ENCODE measurements at places on chromosomes 5 and 9.

GRCh38 chr9:136711751-136712689 lies at the start of gene DIPK1B:
Gene DIPK1B, plus strand, starts transcription at chr9:136712572. Its CDS starts 94 bp downstream, at chr9:136712666.
- DNase-seq: no peak

DNA sequence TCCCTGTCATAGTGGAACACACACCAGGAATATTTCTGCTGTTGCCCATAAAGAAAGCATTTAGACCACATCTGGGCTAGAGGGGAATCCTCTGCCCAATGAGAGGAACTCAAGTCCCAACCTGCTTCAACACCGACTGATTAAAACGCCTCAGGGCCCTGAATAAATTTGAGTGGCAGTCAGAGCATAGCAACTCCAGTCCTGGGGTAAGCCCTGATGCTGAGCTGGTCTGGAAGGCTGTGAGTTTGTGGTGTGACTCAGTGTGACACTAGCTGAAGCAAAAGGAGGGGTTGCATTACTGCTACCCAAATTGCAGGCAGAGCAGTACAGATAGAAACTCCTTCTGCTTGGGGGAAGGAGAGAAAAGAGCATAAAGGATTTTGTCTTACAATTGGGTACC lies 148.3 kb downstream of the PRDM9 start:
- DNase-seq: no peak

GRCh38 chr9:137150617-137151457 lies 11.9 kb downstream of the GRIN1 start:
- no peak for DNase-seq

- DNase-seq: no peak
Measured at GRCh38 chr9:6876195-6876894, 118.6 kb downstream of the KDM4C start.

- DNase-seq: no peak
Measured at GRCh38 chr5:143505354-143505753, 101.9 kb upstream of the NR3C1 start.

DNA sequence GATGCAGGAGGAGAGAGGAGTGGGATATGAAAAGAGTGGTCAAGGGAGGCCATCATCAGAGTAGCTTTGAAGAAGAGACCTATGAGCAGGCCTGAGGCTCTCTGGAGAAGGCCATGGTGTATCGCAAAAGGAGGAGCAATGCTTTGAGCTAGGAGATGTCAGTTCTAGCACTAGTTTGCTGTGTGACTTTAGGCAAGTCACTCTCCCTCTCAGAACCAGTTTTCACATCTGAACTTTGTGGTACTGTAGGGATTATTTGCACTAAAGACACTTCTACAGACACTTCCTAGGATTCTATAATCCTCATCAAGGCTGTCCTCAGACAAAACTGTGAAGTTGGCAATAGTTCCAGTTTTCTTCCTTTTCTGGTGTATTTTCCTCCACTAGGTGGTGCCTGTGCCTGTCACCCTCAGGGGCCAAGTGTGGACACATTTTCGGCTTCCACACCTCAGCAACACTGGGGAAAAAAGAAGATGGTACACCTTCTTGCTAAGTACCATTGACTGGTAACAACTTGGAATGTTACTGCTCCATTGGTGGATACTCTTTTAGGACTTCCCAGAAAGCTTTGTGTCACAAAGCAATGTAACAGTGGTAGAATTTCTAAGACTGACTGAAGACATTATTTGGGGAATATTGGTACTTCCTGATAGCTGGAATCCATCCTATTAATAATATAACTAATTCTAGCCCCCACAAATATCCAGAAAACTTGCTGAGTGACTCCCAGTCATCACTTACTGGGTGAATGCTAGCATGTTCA lies 9.9 kb downstream of the PAPPA start:
- no peak for DNase-seq

DNA sequence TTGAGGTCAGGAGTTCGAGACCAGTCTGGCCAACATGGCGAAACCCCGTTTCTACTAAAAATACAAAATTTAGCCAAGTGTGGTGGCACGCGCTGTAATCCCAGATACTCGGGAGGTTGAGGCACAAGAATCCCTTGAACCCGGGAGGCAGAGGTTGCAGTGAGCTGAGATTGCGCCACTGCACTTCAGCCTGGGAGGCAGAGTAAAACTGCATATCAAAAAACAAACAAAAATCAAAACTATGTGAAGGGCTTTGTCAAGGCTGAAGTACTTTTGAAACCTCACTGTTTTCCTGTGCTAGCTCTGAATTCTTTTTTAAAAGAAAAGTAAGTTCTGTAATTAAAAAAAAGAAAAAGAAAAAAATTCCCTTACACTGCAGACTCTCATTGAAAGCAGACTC lies 65.1 kb upstream of the KLF4 start:
- DNase-seq: no peak

- DNase-seq: no peak
Measured at GRCh38 chr5:9354336-9355081, 191.4 kb downstream of the SEMA5A start.

GRCh38 chr9:85155352-85155751 lies 485.8 kb downstream of the NTRK2 start:
- no peak for DNase-seq
